Activated naive CD4-positive, alpha-beta T cell (primary cell): ENCODE measurements at places on chromosomes 7 and 10.
A peak's percentile ranks its signal among the peaks of the same experiment; 100 is the strongest.

DNA sequence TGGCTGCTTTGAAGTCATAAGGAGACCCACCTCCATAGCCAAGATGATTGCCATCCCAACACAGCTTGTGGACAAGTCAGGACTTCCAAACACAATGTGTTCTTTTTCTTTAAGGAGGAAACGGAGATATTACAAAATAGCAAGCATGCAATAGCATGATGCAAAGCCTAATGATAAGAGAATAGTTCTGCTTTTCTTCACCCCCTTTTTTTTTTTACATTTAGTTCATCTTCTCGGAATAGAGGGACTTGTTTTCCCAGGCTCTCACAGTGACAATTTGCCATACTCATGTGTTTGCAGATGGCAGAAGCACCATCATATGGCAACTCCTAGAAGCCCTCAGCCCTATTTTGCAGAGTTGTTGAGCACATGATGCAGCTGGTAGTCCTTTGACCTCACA, 119.8 kb downstream of the ITGB8 start:
- no peak for DNase-seq

GRCh38 chr7:9961161-9961922, 1012.3 kb upstream of the PHF14 start:
- DNase-seq: no peak

DNA sequence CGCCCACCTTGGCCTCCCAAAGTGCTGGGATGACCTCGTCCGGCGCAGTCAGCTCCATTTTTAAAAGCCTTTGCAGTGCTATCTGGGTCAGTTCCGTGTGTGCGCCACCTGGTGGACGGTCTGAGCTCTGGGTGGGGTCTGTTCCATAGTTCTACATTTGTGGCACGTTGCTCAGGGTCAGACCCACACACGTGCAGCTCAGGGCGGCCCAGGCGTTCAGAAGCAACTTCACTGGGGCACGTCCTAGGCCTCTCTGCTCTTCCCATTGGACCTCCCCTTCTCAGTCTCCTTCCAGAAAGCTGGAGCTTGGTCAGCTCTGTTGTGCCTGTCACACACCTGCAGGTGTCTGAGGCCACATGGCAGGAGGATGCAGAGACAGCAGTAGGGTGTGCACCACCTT, 137.9 kb downstream of the DNAJB6 start:
- DNase-seq: no peak

DNA sequence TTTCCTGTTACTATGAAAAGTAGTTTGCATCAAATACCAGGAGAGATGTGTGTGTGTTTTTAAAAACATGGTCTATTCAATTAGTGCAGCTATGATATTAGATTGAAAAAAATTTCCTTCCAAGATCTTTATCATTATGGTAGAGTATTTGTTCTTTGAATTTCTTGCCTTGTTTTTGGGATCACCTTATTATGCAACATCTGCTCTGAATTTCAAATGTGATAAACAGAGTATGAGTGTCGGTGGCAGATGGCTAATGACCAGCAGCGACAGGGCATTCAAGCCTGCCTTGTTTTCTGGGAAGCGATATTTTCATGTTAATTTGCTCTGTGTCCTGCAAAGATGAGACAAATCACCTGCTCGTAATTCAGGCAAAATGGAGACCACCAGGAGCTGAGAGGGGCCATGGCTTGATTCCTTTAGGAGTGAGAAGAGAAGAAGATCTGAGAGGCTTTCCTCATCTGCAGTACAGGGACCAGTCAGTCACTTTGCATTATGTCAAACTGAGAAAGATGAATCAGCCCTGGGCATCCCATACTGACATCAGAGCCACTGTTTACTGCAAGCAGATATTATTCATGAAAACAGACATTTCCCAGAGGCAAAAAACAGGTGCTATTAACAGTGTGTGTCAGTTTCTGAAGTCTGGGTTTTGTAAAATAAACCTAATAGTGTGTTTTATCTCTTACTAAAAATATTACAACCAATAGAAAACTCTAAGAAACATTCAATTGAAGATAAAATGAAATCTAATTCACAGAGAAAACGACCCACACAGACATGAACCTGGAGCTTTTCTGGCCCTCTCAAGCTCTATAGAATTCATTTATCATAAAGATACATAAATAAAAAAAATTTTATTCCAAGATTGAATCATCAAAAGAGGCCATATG, 67.6 kb downstream of the CDK6 start:
- DNase-seq: no peak

GRCh38 chr10:533186-533585, 156.3 kb downstream of the DIP2C start:
- DNase-seq: no peak

- DNase-seq: no peak
These were observed 60.0 kb upstream of the PARD3 start for GRCh38 chr10:34875061-34875460.

DNA sequence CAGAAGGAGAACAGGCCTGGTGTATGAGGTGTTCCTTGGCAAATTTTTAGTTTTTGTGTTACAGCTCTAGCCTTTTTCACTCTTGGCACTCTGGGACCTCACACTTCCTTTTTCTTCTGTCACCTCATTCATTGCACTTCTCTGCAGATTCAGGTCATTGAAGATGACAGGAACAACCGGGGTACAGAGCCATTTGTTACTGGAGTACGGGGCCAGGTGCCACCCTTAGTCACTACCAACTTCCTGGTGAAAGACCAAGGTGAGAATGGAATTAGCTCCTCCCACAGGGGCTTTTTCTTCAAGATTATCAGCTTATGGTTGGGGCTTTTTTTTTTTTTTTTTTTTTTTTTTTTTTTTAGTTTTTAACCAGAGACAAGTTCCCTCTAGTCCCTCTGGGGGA, 18.5 kb upstream of the CHCHD1 start:
- no peak for DNase-seq

GRCh38 chr10:112615269-112615668, 168.3 kb downstream of the VTI1A start:
- no peak for DNase-seq

- DNase-seq: no peak
These were observed 60.5 kb downstream of the HK1 start for GRCh38 chr10:69338547-69339450.

GRCh38 chr10:55410415-55410885, 609.4 kb upstream of the PCDH15 start:
- no peak for DNase-seq

DNA sequence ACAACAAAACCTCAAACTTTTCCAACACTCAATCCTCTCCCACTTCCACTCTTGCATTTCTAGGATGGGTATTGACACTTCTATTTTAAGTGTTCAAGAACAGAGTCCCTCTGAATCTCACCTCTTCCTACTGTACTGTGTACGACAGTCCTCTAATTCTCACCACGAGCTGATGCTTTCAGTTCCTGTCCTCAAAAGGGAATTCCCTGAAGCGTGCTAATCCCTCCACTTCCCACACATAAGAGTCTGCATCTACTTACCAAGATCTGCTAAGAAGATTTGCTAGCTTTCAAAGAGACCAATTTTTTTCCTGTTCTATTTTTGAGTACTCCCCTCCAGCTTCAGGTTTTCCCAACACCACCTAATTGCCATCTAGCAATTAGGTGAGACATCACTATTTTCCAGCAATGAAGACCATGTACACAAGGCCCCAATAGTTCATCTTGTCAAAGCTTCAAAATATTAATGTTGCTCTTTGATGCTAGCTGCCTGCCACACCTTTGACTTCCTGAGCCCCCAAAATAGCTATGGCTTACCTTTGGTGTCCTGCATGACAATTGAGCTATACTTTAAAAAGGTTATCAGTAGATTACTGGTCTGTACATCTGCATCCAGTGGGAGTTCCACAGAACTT, 54.4 kb downstream of the ARMH3 start:
- no peak for DNase-seq

DNA sequence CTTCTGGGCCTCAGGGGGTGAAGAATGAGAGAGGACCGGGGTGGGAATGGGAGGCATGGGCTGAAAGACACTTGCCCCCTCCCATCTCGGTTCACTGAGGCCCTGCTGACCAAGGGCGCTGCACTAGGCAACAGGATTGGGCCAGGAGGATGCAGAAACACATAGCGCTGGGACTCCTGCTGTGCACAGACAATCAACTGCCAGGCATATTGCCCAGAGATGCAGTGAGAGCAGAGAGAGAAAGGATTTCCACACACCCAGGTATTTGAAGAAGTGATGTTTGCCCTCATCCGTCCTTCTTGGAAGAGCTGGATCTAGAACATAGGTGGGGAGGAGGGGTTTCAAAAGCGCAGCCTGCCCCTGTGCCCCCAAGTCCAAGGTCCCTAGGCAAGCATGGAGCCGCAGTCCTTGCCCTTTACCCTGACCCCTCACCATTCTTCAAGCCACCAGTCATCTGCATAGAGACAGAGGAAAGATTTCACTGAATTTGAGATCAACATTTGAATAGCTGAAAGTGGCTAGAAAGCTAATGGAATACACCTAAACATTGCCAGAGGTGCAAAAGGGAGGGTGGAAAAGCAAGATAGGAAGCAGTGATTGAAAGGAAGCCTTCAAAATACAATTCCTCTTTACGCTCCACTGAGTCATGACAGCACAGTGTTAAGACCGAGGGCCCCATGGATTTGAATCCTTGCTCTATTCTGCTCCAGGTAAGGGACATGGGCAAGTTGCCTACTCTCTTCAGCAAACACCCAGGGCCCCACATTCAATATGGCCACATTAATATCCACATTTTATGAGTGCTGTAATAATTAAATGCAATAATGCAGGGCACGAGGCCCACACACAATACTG, 44.2 kb upstream of the TNS3 start:
- DNase-seq: no peak

- no peak for DNase-seq
These were observed 1.9 kb downstream of the NKX1-2 start for GRCh38 chr10:124447751-124448466.

GRCh38 chr10:93436591-93437085, 45.5 kb downstream of the MYOF start:
- DNase-seq: no peak

GRCh38 chr10:110556969-110557601, 10.4 kb upstream of the SMC3 start:
- DNase-seq: peak; percentile 4

- no peak for DNase-seq
These were observed 123.6 kb upstream of the KIF5B start for GRCh38 chr10:32179836-32180235.

GRCh38 chr10:61627266-61627665, 35.5 kb upstream of the CABCOCO1 start:
- no peak for DNase-seq

DNA sequence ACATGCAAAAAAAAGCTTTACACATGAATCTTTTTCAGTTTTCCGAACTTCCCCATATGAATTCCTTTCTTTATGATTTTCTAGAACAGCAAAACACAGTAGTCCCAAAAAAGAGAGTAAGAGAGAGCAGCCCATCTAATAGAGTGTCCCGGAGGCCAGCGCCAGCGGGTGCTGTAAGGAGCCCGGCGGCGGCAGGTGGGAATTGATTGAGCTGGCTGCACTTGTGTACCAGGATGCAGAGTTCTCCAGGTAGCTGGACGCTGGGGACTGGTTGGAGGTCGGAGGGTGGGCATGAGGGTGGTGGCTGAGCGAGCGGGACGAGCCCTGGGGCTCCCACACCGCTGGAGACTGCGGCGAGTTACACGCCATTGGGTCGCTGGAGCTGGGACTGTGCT, 4.0 kb downstream of the DLX5 start:
- no peak for DNase-seq

- DNase-seq: no peak
These were observed 29.3 kb upstream of the C10orf53 start for GRCh38 chr10:49649936-49650723.

DNA sequence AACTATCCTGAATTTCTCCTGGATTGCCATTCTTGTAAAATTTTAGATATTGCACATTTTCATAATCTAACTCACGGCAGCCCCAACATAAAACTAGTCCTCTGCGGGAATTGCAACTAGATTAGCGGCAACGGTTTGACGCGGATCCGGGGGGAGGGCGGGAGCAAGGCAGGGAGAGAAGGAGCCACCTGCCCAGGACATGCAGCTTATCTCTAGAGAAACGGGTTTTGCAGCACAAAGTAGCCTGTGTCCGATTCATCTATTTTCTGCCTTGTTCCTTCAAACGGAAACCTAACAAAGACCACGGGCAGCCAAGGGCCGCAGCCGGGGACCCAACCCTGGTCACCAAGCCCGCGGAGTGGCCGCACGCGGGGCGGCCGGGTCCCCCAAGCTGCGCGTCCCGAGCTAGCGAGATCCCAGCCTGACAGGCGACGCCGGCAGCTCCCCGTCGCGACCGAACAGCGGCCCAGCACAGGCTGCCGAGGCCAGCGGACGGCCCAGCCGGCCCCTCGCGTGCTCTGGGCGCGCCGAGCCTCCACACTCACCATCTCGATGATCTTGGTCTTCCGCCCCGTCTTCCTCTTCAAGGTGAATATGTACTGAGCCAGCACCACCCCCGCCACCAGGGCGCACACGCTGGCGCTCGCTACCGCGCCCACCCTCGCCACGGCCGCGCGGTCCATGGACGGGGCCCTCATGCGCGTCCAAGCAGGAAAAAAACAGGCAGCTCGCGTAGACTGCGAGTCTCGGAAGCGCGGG, at the start of gene NT5C3A:
Gene NT5C3A (minus strand): TSS at position 754 of the 759 bp plus-strand sequence. CDS start 71 bp downstream, at position 683.
- no peak for DNase-seq

- no peak for DNase-seq
These were observed 30.1 kb upstream of the PRTFDC1 start for GRCh38 chr10:24982319-24983112.

DNA sequence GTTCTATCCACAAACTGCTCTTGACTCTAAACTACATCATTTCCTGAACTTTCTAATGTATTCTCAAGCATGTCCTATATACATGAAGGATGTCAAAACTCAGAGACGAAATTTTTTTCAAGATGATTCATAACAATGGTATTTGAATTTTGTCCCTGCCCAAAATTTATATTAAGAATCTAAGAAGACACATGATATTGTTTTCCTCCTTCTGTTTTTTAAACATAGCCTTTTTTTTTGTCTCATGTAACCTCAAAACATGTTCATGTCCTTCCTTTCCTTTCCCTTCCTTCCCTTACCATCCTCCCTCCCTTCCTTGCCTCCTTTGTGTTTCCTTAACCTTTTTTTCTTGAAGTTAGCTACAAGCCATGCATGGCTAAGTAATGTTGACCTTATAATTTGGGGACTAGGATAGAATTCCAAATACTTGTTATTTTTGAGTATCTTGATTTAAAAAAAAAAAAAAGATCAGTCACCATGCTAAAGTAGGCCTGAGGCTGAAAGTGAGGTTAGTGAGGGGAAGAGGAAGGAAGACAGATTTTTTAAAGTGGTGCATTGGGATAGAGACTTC, 163.0 kb downstream of the SUGCT start:
- DNase-seq: no peak

DNA sequence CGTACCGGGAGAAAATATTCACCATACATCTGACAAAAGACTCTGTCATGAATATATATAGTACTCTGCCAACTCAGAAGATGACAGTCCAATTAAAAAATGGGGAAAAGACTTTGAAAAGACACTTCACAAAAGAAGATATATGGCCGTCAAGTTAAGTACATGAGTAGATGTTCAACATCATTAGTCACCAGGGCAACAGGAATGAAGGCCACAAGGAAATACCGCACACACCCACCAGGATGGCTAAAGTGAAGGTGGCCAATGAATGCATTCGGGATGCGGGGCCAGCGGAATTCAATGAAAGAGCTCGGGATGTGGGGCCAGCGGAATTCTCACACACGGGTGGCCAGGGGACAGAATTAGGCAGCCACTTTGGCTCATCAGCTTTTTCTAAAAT, 42.2 kb downstream of the MAD1L1 start:
- no peak for DNase-seq
